Stimulated activated CD4-positive, alpha-beta T cell treated with anti-CD3 and anti-CD28 coated beads, Interleukin-12 subunit alpha, Interleukin-12 subunit beta, amount 100 ng/mL, for 24 hours (primary cell): ENCODE measurements at places on chromosomes 2 and 18.

DNA sequence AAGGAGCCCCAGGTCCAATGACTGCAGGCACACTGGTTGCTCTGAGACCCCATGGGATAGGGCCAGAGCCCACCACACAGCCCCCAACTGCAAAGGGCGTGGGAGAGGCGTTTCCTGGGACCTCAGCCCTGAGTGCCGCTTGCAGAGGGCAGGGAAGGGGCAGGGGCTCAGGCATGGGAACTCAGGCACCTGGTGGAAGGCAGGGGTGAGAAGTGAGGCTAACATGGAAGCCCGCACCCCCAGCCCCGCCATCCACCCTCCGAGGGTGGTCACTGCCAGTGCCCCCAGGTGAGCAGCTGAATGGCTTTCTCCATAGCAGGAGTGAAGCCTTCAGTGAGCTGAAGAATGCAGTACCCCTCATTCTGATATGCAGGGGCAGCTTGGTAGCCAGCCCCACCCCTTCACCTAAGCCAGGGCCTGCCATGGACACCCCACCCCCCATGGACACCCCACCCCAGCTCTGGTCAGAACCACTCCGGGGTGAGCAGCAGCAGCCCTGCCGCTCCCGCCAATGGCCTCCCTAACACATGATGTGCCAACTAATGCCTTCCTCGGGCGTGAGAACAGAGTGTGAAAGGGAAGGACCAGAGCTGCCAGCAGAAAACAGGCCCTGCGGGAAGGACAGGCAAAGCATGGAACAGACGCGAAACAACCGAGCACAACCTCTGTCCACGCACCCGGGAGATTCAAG lies 6.6 kb downstream of the KIF1A start:
- no peak for DNase-seq

- no peak for DNase-seq
These were observed 1.2 kb downstream of the TFPI start for GRCh38 chr2:187552828-187553681.

DNA sequence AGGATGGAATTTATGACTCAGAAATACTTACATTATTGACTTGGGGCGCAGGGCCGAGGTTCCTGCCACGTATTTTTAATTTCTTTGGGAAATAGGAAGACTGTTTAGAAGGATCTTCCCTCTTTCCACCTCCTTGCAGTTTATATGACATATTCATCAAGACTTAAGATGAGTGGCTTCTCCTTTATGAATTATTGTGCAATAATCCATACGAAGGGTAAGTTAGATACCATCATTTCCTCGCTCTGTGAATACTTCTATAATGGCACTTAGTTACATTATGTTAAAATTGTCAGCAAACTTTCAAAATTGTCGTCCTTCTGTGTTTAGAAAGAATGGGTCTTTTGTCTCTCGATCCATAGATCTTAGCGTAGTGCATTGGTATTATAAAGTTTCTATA lies 328.8 kb upstream of the UBE2E3 start:
- no peak for DNase-seq

GRCh38 chr2:145460112-145460511 lies 940.2 kb upstream of the ZEB2 start:
- no peak for DNase-seq
